RWPE2 (cell line): ENCODE measurements at places on chromosomes 7 and 10.
A peak's percentile ranks its signal among the peaks of the same experiment; 100 is the strongest.

DNA sequence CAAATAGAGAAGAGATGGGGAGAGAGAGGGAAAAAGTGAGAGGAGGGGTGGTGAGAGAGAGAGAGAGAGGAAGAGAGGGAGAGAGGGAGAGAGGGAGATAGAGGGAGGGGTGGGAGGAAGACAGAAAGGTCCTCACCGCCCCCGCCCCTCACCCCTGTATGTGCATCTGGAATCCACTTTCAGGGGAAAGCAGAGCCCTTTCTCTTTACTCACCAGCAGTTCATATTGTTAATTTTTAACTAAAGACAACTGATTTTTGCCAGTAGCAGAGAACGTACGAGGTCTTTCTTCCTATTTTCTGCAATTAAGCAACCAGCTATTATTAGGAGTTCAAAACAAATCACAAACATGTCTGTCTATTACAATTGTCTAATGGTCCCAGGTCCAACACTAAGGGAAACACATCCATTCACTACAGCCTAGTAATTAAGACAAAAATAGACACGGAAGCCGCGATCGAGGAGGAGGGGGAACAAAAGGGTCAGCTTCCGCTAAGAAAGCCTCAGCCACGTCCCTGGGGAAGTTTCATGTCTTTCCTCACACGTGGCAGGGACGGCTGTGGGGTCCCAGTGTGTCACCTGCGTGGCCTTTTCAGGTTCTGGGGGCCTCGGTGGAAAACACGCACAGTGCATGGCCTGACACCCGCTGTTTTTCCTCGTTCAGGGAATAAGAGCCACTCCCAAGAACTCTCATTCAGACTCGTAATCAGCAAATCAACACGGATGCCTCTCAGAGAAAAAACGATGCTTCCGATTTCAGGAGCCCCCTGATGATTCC, 572.0 kb downstream of the PTPRN2 start:
- no peak for DNase-seq

- DNase-seq, result no peak
Observed at GRCh38 chr7:88635149-88635548, 124.4 kb upstream of the ZNF804B start.

GRCh38 chr10:10361301-10361885, 656.3 kb upstream of the CELF2 start:
- DNase-seq, result no peak

- DNase-seq, result peak; percentile 77
Observed at GRCh38 chr10:36725581-36726520, 399.5 kb upstream of the ANKRD30A start.

GRCh38 chr7:157467496-157468212, 130.8 kb downstream of the DNAJB6 start:
- no peak for DNase-seq

DNA sequence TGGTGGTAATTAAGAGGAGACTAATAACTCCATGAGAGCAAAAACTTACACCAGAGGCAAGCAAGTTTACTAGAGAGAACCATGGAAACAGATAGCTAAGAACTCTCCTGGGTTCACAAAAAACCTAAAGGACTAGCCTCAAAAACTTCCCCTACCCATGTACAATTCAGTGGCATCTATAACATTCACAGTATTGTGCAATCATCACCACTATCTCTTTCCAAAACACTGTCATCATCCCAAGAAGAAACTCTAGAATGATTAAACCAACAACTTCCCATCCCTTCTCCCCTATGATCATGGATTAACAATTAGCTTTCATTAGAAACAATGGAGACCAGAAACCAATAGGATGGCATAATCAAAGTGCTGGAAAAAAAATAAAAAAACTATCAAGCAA, 1038.3 kb downstream of the LRMDA start:
- DNase-seq, result no peak

- DNase-seq, result no peak
Observed at GRCh38 chr7:34821932-34822558, 164.0 kb downstream of the NPSR1 start.

DNA sequence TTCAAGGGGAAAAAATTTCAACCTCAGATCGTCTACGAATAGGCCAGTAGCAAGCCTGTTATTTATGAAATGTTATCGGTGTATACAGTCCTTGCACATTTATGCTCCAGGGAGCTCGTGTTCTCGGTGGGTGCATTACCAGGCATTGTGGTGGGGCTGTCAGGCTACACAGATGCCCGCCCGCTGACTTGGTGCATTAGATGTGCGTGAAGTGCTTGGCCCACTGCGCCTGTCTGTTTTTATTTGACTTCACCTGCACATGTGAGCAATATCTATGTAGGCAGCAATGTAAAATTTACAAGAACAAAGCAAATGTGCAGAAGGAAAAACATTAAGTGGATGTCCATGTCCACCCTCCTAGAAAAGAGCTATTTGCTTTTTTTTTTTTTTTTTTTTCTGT, 2.8 kb downstream of the FOXK1 start:
- no peak for DNase-seq

GRCh38 chr10:68242051-68242450, 10.1 kb upstream of the ATOH7 start:
- DNase-seq, result no peak

GRCh38 chr7:43952028-43952427, 25.8 kb downstream of the UBE2D4 start:
- DNase-seq, result no peak

GRCh38 chr7:47253650-47254080, 328.2 kb downstream of the TNS3 start:
- no peak for DNase-seq

GRCh38 chr10:114180937-114181336, 1.8 kb downstream of the TDRD1 start:
- DNase-seq, result no peak

DNA sequence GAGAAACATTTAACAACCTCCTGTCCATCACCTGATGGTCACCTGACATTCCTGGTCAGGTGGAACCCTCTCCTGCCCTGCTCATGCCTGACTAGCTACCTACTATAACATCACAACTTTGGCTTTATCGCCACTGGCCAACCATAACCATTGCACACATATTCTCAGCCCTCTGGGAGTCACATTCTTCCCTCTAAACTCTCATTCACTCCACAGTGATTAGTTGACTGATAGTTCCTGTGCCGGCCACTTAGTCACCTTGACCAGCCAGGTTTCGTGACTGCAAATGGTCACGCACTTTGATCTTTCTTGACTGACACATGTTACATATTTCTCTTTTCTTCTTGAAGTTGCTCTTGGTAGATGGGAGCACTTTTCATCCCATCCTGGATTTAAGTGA, 50.1 kb downstream of the GNAI1 start:
- no peak for DNase-seq

DNA sequence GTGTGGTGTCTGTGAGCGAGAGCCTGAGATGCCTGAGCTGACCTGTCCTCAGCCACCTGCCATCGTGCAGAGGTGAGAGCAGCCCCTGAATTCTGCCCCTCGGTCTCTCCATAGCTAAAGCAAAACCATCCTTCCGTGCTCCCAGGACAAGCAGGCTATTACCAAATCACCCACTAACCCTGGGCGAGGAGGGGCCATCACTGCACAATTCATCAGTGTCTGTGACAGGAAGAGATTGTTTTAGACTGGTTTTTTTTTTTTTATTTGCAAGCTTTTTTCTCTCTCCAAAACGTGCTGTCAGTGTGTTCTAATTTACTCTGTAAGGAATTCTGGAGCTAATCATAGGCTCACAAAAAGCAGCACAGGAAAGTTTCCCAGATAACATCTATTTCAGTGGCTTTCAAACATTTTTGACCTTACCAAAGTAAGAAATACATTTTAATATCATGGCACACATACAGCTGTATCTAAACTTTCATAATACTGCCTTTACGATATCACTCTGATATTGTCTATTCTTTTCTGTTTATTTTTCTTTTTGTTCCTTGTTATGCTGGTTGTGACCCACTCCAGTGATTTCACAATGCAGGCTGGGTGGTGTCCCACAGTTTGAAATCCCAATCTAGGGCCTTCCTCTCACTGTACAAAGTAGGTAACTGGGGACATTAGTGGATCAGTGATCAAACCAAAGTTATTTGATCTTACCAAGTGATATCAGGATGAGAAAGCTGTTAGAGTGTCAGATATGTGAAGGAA, 62.8 kb downstream of the EGFR start:
- no peak for DNase-seq

- no peak for DNase-seq
Observed at GRCh38 chr7:130910949-130911944, 177.2 kb upstream of the KLF14 start.

DNA sequence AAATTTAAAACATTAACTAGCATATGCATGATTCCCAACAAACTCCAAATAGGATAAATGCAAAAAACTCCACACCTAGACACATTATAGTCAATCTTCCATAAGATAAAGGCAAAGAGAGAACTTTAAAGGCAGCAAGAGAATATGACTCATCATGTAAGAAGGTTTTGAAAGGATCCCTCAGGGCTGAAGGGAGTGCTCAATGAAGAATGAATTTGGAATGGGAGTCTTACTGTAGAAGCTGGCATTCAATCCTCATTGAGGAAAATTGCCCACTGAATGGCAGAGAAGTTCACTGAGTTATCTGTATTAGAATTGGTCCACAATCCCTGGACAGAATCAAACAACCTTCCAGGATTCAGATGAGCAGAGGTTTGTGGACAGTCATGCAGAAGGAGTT, 26.1 kb upstream of the ZNF365 start:
- no peak for DNase-seq

GRCh38 chr7:155521007-155521742, 25.2 kb downstream of the CNPY1 start:
- DNase-seq, result no peak

DNA sequence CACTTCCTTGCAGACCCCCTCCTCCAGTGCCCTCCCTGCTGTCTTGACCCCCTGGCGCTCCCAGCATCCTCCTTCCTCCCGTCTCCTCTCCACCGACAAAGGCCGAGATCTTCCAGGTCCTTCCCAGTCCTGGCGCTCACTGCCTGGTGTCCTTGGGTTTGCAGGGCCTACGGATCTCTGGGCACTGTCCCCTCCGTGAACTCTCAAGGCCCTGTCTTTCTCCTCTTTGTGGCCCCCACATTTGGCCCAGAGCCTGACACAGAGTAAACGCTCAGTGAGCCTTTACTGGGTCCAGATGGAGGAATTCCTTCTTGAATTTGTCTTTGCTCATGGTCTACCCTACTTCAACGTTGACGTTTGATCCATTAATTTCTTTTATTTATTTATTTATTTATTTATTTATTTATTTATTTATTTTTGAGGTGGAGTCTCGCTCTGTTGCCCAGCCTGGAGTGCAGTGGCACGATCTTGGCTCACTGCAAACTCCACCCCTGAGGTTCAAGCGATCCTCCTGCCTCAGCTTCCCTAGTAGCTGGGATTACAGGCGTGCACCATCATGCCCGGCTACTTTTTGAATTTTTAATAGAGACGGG, 29.7 kb downstream of the TMEM270 start:
- DNase-seq, result no peak

- DNase-seq, result peak; percentile 96
Observed at GRCh38 chr7:44264221-44264931, 61.0 kb downstream of the CAMK2B start.

DNA sequence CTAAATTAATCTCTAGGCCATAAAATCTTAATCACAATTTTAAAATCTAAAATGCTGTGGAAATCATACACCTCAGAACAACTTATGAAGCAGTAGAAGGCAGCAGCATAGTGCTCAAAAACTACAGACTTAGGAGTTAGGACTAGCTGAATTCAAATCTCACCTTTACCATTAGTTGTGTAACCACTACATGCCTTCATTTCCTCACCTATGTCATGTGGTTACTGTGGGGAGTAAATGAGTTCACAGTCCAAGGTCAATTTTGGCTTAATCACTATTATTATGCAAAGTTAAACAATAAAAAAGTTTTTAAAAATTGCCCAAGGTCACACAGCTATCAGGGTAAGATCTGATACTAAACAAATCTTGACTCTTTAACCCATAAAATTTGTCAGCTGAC, 37.0 kb downstream of the SNX13 start:
- DNase-seq, result no peak
